CD4-positive, alpha-beta T cell (primary cell): ENCODE measurements at places on chromosomes 3 and 15.

GRCh38 chr15:71294251-71294910 lies 179.1 kb downstream of the THSD4 start:
- DNase-seq = no peak

GRCh38 chr3:189222927-189223636 lies 51.3 kb downstream of the TPRG1 start:
- DNase-seq = no peak

DNA sequence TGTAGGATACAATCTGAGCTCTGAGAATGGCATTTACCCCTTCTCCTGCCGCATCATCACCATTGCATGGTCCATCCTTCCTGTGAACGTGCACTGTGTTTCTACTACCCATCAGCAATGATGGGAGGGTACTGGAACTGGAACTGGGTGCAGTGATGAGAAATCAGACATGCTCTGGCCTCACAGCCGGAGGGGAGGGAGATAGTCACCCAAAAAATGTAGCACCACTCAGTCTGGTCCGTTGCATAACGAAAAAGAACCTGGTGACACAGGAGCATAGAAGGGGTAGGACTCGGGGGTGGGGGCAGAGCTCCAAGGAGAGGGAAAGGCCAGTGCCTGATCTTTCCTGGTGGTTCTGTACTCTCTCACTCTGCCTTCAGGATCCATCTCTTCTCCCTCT lies 205.0 kb downstream of the RPLP1 start:
- DNase-seq = no peak

- no peak for DNase-seq
Observed at GRCh38 chr3:36132214-36132613, 248.1 kb upstream of the STAC start.

DNA sequence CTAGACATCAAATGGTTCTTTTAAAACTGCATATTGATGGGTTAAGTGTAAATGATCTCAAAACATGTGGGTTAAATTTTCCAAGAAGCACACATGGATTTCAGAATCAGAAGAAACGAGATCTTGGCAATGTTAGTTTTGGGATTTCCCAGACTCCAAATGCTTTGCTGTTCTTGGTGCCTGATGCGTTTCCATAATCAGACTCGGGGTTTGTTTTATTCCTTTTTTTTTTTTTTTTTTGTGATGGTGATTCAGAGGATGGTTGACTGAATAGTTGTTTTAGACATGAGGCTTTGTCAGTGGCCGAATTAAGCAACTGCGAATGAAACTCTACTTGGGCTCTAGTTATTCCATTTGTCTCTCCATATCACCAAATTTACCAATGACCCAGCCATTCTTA lies 52.2 kb upstream of the FAM98B start:
- no peak for DNase-seq

GRCh38 chr3:123028233-123028828 lies 768 bp upstream of the SEMA5B start:
- no peak for DNase-seq

- DNase-seq = no peak
Observed at GRCh38 chr3:78875436-78875835, 892.4 kb downstream of the ROBO1 start.

DNA sequence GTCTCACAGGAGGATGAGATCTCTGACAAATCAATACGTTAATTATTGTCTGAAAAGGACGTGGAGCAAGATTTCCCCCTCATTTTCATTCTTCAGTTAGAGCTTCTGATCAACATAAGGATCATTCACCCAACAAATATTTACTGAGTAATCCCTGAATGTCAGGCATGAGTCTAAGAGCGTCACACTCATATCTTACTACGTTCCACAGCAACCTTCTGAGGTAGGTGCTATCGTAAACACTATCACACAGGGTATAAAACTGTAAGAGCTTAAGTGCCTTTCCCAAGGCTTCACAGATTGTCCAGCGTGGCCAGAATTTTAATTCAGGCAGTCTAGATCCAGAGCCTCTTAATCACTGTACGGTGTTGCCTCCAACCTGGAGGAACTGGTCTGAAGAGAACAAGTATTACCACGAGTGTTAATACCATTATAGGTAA lies 10.6 kb upstream of the TM4SF1 start:
- no peak for DNase-seq

DNA sequence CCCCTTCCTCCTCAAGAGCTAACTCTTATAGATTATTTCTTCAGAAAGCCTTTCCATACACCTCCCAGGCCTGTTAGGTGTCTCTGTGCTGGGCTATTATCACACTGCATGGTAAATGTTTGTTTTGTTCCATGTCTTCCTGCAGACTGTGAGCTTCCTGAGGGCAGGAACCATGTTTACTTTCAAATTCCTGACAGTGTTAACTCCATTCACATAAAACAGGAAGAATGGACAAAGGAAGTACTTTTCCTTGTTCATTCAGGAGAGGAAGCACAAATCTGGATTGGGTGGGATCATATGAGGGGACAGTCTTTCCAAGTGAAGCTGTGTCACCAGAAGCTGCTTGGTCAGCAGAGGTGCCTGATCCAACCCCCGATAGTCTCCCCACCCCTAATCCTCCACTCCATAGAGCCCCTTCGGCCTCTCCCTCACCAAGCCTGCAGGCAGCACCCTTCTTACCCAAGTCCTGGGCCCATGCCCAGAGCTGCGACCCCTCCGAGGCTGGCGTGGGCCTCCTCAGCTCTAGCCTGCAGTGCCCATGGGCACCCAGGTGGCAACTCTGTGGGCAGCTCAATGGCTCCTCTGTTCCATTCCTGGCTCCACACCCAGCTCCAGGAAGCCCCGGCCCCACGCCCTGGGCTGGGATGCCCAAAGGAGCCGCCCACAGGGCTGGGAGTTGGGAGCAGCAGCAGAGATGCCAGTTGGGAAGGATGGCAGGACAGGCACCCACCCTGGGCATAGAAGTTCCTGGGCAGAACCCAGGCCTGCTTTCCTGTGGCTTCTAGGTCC lies 6.9 kb downstream of the SHF start:
- DNase-seq = no peak

- no peak for DNase-seq
Observed at GRCh38 chr15:70342141-70342540, 244.4 kb upstream of the TLE3 start.

DNA sequence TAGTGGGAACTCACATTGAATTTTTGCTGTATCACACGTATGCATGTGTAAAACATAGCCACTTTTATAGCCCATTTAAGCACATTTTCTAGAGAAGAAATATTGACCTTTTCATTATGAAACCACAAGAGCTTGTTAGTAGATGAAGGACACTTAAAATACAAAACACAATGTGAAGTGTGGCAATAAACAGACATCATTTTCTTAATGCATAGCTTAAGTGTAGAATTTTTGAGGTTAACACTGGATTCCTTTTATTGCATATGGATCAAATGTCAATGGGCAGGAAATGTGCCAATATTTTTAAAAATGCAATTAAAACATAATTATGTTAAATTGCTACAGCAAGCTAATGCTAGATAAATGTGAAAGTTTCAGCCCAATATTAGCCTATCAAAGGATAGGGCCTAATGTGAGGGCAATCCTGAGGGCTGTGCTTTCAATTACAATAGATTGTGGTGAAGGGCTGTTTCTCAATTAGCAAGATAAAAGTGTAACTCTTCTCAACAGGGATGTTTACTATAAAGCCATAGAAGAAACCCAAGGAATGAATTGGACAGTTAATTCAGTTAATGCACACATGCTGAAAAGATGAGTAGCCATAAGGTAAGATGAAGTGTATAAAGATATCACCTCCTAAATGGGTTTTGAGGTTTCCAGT lies 489.0 kb upstream of the CDIN1 start:
- DNase-seq = no peak

- DNase-seq = no peak
Observed at GRCh38 chr15:39411102-39411989, 169.5 kb upstream of the THBS1 start.

DNA sequence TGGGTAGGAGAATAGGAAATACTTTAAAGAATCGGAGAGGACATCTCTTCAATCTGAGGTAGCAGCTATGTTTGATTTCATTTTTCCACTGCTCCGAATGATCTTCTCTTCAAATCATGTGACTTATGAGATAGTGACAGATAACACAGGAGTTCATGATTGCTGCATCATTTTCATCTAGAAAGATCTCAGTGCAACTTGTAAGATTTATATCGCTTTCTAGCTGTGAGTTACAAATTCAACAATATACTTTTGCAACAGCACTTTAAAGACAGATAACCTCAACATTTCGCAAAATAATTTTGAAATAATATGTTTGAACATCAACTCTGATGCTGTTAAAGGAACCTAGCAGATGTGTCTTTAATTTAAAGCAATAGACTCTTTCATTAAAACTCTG lies 99.9 kb upstream of the CCDC80 start:
- peak; percentile 40 for DNase-seq

DNA sequence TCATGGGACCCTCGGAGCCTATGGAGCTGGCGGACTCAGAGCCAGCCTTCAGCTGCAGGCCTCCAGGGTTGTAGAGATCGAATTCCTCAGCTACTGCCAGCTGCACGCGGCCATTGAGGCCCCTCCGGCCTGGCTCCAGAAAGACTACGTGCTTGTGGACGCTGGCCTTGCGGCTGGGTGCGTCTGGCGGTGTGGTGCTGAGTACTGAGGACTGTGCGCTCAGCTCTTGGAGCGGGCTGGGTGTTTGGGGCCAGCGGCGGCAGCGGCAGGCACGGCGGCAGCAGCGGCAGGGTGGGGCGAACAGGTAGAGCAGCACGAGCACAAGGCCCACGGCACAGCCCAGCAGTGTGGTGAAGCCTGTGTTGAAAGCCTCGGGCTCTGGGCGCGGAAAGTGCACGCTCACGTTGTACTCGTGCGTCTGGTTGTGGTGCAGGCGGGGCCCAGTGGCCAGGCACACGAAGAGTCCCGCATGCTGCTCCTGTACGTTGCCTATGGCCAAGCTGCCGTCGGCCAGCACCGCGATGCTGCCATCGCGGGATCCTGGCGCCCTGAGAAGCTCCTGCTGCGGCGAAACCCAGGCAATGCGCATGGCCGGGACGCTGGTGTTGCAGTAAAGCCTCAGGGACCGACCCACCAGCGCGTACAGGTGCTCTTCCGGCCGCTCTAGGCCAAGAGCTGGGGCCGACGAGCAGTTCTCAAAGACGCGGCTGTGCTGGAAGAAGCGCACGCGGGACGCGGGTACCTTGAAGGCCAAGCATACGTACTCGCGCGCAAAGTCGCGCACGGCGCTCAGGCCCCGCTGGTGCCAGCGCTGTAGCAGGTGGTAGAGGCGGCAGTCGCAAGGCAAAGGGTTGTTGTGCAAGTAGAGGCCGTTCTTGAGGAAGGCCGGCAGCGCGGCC lies 1.3 kb downstream of the AMIGO3 start:
- DNase-seq = no peak

- no peak for DNase-seq
Observed at GRCh38 chr3:197088370-197088769, 58.8 kb upstream of the MELTF start.

- DNase-seq = no peak
Observed at GRCh38 chr3:144650380-144650779, 678.8 kb downstream of the DIPK2A start.

GRCh38 chr3:141828890-141829289 lies 47.6 kb upstream of the ATP1B3 start:
- DNase-seq = no peak
